COLO829 (cell line): ENCODE measurements at places on chromosomes 6 and 20.

- DNase-seq: peak; percentile 36
Measured at GRCh38 chr20:38658879-38659596, 57.4 kb downstream of the ARHGAP40 start.

- no peak for DNase-seq
Measured at GRCh38 chr6:114611696-114612095, 268.9 kb upstream of the HS3ST5 start.

- DNase-seq: no peak
Measured at GRCh38 chr6:111844921-111845320, 28.3 kb downstream of the FYN start.

GRCh38 chr6:129946439-129947140 is 71.8 kb upstream of the L3MBTL3 start:
- no peak for DNase-seq

DNA sequence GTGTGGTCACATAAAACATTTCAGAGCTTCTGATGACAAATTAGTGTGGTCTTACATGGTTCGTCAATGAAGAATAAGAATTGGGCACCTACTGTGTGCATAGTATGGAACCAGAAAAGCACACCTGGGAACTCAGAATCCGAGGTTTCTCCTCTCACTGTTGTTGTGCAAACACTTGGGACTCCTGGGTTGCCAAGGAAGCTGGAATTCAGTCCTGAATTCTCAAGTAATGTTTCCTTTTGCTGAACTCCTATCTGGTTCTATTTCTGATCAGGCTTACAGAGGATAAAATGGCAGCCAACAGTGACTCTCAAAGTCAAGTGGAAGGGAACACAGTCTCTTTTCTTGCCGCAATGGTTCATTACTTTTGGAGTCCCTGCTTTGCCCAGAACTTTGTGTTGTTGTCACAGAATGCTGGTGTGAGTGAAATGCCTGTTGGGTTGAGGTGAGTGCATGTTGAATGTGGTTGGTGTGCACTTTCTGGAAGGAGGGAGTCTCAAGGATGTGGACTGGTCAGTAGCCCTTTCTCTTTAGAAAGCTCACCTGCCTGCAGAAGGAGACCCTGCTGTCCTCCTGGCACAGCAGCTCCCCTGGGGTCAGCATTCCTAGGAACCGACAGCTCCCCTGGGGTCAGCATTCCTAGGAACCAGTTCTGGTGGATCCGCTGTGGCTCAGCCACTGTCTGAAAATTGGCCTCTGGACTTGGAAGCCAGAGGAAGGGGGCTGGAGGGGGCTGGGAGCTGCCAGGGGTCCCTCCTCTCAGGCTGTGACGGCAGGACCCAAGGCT is 1.4 kb downstream of the UNC93A start:
- DNase-seq: no peak
